ENCODE measurements at places on chromosomes 6 and 20.

DNA sequence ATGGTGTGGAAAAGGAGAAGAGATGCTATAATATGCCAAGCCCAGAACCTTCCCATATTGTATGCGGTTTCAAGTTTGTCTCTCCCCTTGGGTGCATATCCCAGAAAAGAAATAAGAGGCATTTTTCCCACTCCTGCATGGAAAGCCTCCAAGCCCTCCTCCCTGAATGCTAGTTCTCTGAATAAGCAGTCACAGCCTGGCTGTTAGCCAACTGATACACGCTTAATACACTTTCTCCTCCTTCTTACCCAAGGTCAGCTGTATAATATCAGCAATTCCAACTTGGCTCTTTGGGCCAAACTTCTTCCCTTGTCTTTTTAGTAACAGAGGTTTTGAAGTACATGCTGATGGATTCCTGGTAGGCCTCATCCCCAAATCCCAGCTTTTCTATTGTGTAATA lies 440.1 kb downstream of the EPHA7 start:
- DNase-seq: no peak

DNA sequence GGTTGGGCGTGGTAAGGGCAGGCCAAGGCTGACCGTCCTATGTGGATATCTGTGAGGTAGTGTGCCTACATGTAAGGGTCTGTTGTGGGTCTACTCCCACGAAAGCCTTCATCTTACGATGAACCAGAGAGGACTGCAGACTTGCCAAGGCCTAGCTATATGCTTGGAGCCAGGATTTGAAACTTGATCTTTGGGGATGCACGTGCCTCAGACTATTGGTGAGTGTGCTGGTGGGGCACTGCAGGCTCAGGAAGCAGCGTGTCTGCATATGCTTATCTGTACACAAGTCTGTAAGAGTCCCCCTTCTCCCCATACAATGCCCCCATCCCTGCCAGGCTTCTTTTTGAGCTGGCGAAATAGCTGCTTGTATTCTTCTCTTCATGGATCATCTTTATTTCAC lies 17.9 kb downstream of the PLCG1 start:
- no peak for DNase-seq

GRCh38 chr6:87722540-87723169 lies 20.6 kb upstream of the AKIRIN2 start:
- no peak for DNase-seq

GRCh38 chr6:166492092-166492741 lies 94.3 kb downstream of the RAMACL start:
- DNase-seq: no peak

DNA sequence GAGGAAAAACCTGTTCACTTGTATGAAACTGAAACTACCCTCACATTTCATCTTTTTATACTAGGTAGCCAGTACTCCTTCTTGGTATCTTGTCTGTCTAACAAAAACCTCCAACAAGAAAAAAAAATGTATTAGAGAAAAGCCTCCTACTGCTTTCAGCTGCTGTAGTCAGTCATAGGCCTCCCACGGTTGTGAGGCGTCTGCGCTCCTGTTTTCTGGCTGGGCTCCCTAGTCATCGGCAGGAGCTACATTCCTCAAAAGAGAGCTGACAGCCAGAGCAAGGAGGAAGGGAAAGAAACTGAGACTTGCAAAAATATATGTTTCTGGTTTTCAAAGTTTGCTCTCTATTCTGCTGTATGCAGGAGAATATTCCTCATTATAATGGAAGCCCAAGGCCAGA lies 517.0 kb downstream of the LMBRD1 start:
- DNase-seq: no peak

- no peak for DNase-seq
These were observed 98.3 kb downstream of the RAMACL start for GRCh38 chr6:166488076-166488685.

DNA sequence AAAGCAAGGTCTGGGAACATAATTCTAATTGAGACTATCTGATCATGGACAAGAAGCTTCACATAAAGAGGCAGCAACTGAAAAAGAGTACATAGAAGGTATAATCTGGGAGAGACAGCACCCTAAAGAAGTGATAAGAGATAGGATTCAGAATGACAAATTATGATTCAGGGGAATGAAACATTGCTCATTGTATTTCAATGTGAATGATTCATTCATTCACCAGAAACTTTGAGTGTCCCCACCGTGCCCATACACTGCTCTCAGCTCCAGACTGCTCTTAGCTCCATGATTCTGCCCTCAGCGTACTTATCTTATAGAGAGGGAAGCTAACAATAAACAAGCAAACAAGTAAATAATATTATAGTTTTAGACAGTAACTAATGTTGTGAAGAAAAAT lies 329.3 kb upstream of the IRAK1BP1 start:
- DNase-seq: no peak

- no peak for DNase-seq
These were observed 66.5 kb upstream of the SLC35F1 start for GRCh38 chr6:117840541-117840983.

- DNase-seq: no peak
These were observed 538.9 kb downstream of the UTRN start for GRCh38 chr6:144824018-144824417.

DNA sequence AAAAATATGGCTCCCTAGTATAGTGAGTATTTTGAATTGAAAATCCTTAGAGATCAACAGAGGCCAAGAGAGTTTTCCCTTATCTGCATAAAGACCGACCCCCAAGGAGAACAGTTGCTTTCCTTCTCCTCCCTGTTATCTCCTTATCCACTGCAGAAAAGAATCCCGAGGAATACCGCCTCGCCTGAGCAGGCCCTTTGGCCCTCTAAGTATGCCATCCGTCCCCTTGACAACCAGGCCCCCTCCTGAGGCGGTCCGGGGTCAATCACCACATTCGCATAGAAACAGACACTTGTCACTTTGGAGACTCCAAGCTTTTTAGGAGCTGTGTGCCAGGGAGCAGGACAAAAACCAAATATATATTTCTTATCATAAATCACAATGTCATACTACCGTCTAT lies 15.9 kb upstream of the GGTLC1 start:
- no peak for DNase-seq

DNA sequence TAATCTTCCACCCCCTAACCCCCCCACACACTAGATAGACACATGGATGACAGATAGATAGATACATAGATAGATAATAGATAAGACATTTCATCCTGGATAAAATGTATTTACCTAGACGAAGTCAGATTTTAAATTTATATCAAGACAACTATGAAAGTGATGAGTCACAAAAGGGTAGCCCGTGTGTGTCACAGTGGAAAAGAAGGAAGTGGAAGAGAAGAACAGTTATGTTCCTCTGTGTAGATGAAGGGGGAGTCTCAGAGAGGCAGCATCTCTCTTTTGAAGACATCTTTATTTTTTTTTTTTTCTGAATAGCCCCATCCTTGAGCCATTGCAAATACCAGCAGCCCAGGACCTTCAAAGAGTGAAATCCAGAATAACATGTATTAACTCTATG lies 121.7 kb upstream of the VGLL2 start:
- DNase-seq: no peak

- DNase-seq: no peak
These were observed 129.3 kb upstream of the KCNK16 start for GRCh38 chr6:39451831-39452230.

DNA sequence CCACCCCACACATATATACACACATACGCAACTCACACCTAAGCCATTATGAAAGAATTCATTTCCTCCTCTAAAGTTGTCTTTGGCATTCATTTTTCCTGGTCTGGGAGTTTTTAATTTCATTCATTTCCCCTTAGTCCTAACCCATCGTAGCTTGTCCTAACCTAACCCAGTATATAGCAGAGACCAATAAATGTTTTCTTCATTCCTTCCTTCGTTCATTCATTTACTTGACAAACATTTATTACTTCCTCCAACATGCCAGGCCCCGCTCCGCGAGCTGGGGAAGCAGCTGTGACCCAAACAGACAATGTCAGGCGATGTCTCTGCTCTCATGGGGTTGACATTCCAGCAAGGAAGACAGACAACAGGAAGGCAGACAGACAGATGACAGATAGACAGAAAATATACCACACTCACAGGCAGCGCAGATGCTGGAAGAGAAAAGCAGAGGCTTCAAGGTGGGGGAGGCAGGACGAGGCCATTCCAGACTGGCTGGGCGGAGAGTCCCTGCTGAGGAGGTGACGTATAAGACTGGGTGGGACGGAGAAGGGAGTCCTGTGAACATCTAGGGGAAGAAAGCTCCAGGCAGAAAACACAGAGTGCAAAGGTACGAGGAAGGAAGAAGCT lies 33.7 kb upstream of the SIRPA start:
- DNase-seq: no peak

DNA sequence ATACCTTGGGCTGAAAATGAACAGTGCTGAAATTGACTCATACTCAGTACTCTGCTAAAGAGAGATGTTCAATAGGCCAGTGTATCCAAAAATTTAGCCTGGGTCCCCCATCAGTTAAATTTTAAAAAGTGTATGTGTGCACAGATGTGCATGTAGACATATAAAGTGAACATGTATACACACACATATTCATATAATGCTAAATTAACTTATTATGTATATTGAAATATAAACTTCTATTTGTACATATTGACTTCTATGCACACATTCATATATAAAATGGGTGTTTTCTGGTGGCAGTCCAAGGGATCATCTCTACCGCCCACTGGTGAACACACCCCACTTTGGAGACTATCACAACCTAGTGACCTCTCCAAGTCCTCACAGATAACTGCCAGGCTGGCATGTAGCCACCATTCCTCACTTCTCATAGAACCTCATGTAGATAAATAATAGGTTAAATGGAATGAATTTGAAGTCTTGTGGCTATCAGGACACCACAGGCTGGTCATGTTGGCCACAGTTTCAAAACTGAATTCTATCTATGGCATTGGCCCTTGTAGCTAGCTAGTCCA lies 8.8 kb downstream of the SLC22A16 start:
- no peak for DNase-seq

- no peak for DNase-seq
These were observed 405.7 kb downstream of the KIF16B start for GRCh38 chr20:16167423-16168130.

DNA sequence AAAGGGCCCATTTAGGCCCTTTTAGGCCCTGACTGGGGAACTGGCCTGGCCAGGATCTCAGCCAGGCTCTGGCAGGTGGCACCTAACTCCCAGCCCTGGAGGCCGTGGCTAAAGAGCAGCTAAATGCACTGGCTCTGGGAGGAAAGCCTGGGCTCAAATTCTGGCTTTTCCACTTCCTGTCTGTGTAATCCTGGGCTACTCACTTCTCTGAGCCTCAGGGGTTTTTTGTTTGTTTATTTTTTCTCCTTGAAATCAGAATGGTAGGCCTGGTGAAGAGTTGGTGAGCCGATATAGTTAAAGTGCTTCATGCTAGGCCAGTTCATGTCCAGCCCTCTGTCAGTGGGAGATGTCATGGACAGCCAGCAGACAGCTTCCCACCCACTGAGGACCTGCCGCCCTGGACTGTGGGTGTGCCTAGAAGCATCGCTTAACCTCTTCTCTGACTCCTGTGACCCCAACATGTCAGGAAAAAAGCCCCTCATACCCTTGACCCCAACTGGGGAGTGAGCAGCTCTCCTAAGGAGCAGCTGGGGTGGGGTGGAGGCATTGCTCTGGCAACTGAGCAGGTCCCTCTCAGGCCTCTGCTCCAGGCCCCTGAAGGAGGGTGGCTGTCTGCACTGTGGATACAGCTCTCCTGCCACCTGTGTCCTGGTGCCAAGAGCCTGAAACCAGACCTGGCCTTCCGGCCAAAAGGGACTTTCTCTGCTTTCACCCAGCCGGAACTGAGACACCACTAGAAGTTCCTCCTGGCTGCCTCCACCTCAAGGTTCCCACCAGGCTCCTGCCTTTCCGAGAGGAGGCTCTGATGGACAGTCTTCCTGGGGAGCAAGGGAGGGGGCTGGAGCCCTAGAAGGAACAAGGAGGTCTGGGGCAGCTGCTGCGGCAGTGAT lies 57.2 kb upstream of the MYL9 start:
- no peak for DNase-seq

Measured in NCI-H1436 (cell line).